ENCODE measurements at places on chromosomes 3 and 15.

DNA sequence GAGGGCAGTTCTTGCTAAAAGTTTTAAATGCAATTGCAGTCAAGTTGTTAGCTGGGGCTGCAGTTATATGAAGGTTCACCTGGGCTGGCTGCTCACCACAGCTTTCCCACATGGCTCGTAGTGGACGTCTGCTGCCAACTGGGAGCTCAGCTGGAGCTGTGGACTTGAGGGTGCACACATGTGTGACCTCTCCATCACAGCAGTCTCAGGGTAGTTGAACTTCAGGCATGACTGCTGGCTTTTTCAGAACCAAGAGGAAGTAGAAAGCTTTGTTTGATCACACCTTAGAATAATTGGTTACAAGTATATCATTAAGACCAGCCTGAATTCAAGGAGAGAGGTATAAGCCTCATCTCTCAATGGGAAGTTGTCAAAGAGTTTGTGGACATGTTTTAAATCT, 74.1 kb downstream of the CHL1 start:
- no peak for DNase-seq

DNA sequence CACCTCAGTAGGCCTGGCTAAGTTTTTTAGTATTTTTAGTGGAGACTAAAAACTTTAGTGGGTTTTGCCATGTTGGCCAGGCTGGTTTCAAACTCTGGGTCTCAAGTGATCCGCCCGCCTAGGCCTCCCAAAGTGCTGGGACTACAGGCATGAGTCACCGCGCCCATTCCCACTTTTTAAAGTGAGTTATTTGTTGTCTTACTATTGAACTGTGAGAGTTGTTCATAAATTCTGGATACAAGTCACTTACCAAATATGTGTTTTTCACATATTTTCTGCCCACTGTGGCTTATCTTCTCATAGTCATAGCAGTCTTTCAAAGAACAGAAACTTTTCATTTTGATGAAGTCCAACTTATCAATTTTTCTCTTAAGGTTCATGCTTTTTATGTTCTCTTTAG, 29.9 kb upstream of the SPSB4 start:
- no peak for DNase-seq

GRCh38 chr3:49674497-49674983, 389 bp downstream of the APEH start:
- no peak for DNase-seq

DNA sequence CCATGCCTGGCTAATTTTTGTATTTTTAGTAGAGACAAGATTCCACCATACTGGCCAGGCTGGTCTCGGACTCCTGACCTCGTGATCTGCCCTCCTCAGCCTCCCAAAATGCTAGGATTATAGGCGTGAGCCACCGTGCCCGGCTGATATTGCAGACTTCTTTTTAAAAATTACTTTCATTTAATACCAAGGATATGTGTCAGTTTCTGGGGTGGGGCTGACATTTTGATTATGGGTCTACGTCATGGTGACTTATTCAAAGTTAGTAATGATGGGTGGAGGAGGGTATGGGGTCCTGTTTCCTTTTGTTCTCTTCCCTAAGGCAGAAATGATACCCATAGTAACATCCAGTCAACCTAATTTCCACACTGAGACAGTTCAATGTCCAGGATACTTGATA, 34.7 kb downstream of the GBE1 start:
- no peak for DNase-seq

DNA sequence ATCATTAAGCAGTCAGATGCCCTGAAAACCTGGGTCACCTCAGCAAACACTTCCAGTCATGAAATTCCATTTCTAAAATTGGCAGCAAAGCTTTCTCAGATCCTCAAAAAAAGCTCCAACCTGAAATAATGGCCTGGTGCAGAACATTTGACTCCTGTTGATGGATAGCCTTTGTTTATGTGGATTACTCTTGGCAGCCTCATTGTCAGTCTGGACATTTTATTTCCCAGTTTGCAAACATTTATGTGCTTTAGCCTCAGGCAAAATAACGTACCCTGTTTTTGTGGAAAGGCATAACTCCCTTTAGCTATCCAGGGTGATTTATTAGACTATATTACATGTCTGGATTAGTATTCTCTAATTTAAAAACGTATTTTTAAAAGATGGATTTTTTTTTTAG, 53.9 kb downstream of the PXYLP1 start:
- no peak for DNase-seq

DNA sequence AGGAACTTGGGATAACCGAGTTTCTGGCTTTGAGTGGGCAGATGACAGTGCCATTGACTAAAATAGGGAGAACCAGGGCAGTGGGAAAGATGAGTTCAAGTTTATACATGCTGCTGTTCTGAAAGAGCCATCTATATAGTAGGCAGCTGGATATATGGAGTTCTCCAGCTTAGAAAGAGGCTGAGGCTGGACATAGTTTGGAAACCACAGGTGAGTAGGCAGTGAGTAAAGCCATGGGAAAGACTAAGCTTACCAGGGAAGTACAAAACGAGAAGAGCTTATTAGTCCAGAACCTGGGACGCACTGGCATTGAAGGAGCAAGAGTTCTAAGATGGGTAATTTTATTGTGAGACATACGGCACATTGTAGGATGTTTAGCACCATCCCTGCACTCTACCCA, 54.2 kb downstream of the MSL2 start:
- no peak for DNase-seq

- no peak for DNase-seq
Observed at GRCh38 chr3:5276934-5277333, 89.4 kb downstream of the EDEM1 start.

DNA sequence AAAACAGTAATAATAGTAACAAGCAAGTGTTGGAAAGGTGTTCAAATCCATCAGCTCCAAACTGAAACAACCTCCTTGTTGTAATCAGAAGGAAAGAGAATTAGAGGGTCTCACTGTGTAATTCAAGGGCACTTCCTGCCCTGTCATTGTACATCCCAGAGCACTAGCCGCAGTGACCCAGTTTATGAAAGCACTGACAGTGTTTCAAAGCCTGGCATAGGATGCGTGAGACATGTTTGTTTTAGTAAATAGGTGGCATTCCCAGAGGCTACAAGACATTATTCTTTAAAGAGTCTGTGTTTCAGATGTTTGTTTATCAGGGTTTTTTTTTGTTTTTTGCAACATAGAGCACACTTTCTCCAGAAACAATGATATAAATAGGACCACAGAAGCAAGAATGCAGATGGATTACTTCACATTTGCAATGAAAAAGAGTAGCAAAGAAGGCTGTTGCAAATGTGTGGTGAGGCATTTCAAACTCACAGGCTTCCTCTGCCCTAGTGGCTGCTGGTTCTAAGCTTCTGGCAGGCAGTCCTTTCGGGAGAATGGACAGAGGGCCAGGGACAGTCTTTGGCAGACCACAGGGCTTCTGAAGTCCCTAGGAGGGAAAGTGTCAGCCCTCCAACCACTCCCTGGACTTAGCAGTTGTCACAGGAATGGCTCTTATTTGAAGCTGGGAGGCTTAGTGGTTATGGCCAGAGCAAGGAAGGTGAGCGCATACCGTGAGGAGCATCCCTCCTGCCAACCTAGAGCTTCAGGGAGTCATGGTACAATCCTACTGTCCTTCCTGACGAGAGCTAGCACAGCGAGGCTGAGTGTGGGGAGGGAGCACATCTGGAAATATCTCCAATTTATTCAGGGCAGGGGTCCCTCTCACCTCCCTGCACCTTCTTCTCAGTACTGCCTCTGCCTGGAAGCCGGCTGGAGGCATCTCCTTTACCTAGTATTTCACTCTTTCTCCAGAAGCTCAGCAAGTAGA, 31.4 kb upstream of the TIPARP start:
- DNase-seq: no peak

DNA sequence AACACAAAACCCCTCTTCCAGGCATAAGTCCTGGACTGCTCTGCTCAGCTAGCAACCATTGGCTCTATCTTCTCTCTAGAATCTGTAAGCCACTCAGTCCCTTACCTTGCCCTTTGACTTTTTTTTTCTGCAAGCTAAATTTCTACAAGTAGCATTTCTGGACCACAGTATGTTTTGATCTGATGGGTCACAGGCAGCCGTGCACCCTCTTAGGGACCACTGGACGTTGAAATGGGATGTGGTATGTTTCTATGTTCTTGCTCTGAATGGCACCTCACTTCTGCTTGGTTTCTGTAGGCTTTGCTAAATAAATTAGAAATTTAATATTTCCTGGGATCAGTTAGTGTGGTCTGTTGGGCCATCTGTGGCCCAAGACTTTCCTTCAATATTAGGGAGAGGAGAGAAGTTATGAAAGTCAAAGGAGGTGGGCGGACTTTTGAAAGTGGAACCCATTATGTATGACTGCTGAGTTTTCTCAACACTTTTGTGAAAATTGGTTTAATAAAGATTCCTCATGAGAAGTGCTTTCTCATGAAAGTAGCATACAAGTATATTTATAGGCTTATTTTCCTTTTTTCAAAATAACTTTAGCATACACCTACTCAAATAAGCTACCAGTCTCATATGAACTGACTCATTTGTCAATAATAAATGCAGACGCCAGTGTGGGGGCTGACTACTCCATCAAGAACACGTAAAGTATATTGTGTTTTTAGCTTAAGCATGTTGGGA, 18.4 kb upstream of the TIPARP start:
- DNase-seq: no peak

DNA sequence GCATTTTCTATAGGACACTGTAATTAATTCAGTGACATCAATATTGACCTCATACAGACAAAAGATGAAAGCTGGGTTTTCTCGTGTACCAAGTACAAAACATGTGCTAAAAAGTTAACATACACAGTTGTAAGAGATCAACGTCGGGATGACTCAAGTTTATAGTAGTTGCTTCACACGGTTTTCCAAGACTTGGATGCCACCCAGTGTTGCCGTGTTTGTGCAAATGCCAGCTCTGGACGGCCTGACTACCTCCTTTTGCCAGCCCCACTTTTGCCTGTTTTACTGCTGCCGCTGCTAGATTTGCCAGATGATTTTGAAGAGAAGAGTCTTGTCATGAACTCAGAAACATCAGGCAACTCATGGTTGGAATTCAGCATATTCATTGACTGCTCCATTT, 17.6 kb downstream of the EMC7 start:
- no peak for DNase-seq

DNA sequence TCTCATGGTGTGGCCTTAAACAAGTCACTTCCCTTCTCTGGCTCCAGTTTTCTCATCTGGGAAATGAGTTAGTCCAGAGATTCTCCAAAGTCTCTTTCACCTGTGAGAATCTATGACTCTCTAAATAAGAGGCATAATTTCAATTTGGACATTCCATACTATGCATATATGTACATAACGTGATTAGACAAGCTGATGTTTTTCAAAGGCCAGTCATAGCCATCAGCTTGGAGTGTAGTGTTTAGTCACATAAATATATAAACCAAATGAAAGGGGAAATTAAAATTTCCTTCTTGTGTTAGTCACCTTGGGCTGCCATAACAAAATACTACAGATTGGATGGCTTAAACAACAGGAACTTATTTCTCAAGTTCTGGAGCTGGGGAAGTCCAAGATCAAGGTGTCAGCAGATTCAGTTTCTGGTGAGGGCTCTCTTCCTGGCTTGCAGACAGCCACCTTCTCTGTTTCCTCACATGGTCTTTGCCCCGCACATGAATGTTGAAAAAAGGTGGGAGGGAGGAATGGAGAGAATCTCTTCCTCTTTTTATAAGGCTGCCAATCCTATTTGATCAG, 19.4 kb downstream of the TMEM41A start:
- DNase-seq: no peak

DNA sequence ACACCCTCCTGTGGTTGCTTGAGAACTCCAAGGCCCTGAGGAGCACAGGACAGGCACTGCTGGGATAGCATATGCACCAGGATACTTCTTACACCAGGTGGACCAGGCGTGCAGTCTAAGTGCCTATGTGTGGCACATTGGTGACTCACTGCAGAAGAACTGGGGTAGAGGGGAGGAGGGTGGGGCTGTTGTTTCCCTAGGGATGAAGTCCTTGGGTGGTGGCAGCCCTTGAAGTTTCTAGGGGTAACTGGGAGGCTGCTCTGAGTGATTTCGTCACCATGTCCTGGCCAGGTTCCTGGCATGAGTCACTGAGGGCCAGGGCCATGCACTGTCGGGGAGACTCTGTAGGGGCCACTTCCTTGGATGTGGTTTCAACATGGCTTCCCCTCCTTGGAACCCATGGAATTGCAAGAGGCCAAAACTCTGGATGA, 15.9 kb downstream of the MYZAP start:
- no peak for DNase-seq

GRCh38 chr3:190644035-190644434, 130.2 kb downstream of the IL1RAP start:
- no peak for DNase-seq

DNA sequence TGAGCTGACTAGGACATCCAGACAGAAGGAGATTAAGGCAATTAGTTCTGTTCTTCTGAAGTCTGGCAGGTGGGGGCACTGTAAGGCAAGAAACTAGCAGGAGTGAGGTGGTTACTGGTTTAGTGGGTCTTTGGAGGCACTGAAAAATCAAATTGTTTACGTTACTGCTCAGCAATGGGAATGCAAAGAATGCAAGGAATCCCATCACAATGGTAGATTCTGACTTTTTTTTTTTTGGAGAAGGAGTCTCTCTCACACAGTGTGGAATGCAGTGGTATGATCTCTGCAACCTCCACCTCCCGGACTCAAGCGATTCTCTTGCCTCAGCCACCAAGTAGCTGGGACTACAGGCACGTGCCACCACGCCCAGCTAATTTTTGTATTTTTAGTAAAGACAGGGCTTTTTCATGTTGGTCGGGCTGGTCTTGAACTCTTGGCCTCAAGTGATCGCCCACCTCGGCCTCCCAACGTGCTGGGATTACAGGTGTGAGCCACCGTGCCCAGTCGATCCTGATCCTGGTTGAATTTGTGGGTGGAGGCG, 16.4 kb downstream of the FAM107A start:
- no peak for DNase-seq

DNA sequence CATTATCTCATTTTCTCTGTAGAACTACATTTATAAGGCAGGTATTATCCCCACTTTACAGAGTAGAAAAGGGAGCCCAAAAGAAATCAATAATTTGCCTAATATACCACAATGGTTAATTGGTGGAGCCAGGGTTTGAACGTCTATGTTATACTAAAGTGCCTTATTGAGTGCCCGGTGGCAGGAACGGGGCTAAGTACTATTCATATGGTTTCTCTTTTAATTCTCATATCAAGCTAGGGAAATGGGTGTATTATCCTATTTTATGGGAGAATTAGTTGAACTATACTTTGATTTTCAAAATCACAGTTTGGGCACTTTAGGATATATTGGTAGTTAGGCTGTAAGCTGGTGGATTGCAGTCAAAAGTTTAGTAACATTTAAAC, 1.5 kb downstream of the CEP97 start:
- DNase-seq: no peak

DNA sequence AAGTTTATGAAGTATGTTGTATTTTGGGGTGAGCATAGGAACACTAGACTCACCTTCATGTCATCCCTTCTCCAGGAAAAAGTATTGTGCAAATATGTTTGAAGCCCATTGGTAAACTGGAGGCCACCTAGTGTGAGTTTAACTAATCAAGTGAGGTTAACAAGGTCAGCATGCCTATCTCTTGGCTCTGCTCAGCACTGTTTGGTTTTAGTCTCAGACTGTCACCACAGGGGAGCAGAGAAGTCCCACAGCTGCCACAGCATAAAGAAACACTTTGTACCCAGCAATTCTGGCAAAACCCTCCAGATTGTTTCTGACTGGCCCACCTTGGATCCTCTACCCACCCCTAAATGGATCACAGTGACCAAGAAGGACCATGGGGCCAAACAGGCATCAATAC, 152.7 kb downstream of the FEZF2 start:
- DNase-seq: no peak
